ENCODE measurements at places on chromosomes 7 and 10. TPM values are rescaled to one million over a fixed set of nuclear protein-coding genes. Genes with fewer than 3 reads are reported as not detected.

DNA sequence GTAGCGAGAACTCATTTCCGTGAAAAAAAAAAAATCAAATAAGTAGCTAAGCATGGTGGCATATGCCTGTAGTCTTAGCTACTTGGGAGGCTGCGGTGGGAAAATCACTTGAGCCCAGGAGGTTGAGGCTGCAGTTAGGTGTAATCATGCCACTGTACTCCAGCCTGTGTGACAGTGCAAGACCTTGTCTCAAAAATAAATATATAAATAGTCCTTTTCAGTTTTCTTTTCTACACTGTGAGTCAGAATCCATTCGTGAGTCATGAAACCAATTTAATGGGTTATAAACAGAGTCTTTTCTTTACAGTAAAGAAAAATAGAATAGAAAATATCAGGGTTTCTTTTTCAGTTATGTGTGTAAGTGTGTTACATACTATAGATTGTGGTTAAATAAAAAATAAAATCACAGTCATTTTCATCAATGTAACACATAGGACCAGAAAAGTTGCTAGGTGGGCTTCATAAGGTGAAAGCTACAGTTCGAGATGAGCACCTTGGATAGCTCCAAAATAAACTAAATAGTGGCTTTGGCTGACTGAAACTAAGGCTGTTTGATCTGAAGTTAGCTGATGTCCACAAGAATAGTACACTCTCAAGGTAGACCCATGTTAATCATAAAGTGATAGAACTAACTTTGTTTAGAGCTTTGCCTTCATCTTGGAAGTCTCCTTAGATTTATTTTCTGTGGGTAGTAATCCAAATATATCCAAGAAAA is 781.1 kb downstream of the GATA3 start:
- DNase-seq = no peak

DNA sequence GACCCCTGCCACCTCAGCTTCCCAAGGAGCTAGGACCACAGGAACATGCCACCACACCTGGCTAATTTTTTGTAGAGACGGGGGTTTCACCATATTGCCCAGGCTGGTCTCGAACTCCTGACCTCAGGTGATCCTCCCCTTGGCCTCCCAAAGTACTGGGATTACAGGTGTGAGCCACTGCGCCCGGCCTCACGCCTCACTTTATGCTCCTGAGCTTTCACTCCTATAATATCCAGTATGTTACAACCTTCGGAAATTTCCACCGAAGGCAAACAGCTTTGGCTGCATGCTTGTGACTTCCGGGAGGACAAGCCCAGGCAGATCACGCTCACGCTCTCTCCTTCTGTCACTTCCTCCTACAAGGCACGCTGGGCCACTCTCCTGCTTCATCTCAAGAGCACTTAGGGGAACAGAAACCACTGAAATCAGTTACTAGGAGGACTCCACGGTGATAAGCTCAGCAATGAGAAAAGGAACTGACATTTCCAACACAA is 4.4 kb upstream of the MAD1L1 start:
- DNase-seq = no peak

GRCh38 chr10:110150046-110150445 is 57.4 kb upstream of the MXI1 start:
- DNase-seq = no peak

DNA sequence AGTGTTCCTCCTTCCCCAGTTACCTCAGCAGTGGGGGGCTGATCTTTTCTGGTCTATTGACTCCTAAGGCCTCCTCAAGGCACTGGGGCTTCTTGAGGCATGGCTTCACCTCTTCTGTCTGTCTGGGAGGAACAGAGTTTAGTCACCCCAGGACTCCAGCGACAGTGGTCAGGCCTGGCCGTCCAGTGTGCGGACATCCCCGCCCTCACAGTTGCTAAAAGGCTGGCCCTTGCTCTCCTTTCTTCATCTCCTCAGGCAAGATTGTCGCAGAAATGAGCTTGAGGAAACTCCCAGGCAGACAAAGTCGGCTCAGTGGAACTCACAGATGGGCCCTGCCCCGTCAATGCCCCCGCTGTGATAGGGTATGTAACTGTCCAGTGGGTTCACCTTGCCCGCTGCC is 7.0 kb upstream of the FFAR4 start:
- no peak for DNase-seq

DNA sequence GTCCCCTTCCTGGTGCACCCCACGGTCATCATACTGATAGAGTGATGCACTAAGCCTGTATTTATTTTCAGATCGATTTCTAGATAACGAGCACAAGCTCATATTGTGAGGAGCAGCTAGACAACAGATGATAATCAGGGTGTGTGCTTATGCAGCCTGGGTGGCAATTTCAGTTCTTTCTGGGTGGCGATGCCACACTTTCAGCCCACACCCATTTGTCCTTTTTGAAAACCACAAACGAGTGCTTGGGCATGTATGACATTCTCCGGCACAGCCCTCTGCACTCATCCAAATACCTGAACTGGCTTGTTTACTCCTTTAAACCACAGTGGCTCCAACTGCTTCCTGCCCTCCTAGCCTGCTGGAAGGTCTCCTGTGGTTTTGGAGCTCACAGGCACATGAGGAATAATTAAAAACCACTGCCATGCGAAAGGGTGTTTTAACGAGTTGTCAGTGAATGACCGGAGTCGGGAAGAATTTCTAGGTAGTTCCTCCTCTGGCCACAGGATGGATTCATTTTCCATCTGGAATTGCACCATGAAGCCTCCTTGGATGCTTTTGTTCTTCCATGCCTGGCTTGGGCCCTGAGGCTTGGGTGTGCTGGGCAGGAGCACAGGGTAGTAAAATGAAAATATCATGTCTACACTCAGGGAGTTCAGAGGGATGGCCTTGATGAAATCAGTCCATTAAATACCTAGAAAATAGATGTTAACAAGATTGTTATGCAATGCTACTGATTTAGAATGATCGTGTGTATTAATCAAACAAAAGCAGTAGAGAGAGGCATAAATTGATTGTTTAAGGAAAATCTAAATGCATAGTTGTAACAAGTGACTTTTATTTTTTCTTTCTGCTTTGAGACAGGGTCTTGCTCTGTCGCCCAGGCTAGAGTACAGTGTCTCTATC is 52.4 kb upstream of the ITGB1 start:
- peak; percentile 51 for DNase-seq

DNA sequence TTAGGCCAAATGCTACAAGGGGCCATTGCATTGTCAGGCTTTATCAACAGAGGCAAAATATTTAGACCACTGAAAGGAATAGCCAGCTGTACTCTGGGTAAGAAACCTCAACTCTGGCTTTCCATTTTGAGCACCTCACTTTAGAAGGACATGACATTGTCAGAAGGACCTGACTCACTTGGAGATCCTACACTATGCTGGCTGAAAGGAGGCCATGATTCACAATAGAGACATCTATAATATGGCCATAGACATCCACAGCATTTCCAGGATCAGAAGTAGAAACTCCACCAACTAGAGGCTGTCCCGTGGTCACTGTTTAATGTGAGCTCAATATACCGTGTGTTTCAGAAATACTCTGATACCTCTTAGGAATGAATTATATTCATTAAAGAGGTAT is 140.9 kb downstream of the BTAF1 start:
- no peak for DNase-seq

DNA sequence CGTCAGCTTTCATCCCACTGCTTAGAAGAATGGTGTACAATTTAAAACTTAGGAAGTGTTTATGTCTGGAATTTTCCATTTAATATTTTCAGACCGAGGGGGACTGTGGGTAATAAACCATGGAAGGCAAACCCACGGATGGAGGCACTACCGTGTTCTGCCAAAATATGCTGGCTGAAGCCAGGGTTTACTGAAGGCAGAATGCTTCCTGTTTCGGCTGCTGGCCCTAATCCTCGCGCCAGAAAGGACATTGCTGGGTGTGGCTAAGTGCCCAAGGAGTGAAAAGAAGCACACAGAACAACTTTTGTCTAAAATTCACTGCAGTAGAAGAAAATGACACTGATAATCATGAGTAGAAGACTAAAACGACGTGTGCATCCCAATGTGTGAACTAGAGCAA is 32.3 kb downstream of the PITRM1 start:
- no peak for DNase-seq

The HOXA9 gene
- not detected for total RNA-seq

DNA sequence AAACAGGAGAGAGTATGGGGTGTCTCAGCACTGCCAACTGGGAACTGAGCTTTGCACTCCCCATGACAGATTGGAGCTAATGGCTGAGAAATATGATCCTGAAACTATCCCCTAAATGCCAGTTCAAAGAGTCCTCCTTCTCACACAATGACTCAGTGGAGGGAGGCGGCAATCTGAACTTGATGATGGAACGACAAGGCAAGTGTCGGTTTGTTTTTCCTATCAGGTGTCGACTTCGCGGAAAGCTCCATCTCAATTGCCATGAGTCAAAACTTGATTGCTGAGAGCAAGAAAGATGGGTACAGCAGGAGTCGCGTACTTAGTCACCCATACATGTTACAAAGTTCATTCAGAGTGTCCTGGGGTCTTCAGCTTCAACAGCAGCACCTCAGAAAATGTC is 52.5 kb downstream of the NPY start:
- no peak for DNase-seq

- peak; percentile 99 for DNase-seq
Observed at GRCh38 chr10:102395400-102396316, at the start of gene NFKB2. NFKB2 (plus strand) TSS chr10:102395705; CDS start chr10:102395960, 255 bp downstream.

The UBE2D1 gene
- total RNA-seq = 31.6 TPM

GRCh38 chr10:97185326-97186058 is at the start of gene SLIT1:
SLIT1 (minus strand) TSS chr10:97185959; CDS start chr10:97185674, 285 bp downstream.
- peak; percentile 89 for DNase-seq

DNA sequence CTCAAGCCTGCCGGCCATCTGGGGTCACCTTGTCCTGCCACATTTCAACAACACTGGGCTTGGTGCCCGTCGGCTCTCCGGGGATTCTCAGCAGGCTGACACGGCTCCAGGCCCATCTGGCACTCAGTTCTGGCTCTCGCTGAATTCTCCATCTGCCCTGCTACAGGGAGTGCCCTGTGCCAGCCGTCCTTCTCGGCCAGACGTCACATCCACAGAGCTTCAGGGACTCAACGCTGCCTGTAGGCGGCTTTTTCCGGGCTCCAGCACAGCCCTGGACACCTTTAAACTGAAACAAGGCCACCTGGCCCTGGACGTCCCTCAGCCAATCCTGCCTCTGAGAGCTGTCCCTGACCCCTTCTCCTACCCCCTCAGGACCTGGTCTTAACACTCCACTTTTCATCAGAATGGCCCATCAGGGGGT is 43.0 kb downstream of the TMEM130 start:
- peak; percentile 65 for DNase-seq

GRCh38 chr10:29535778-29536453 is 98.9 kb downstream of the SVIL start:
- DNase-seq = peak; percentile 32

- no peak for DNase-seq
Observed at GRCh38 chr10:97499561-97500296, 1.0 kb downstream of the UBTD1 start.

The LIPF gene
- total RNA-seq = not detected

The PNPLA8 gene
- 16.4 TPM for total RNA-seq

DNA sequence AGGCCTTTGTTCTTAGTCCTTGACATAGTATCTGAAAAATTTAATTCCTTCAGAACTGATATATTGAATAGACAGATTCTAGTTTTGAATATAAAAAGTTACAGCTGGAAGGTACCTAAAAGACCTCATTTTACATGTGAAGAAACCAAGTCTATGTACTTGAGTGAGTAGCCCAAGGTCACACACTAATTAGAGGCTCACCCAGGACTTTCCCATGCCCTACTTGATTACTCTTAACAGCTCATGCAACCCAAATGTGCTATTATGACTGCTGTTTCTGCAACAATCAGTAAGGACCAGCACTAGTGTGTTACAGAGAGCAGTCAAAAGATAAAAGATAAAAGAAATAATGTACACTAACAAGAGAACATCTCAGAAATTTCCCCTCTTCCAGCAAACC is 40.7 kb upstream of the BET1 start:
- DNase-seq = no peak

DNA sequence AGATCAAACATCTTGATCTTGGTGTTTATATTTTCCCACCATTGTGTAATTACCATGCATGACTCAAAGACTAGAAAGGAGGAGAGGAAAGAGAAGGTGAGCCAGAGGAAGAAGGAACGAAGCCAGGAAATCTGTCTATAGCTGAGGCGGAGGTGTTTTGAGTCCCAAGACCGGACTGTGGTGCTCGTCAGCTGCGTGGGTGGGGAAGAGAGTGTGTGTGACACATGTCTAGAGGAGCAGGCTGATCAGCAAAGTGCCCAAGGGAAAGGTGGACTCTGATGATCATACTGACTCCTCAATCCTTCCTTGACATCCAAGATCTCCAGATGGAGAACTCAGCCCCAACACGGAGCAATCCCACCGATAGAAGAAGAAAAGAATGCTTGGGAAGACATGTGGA is 189.5 kb upstream of the MINDY3 start:
- no peak for DNase-seq

DNA sequence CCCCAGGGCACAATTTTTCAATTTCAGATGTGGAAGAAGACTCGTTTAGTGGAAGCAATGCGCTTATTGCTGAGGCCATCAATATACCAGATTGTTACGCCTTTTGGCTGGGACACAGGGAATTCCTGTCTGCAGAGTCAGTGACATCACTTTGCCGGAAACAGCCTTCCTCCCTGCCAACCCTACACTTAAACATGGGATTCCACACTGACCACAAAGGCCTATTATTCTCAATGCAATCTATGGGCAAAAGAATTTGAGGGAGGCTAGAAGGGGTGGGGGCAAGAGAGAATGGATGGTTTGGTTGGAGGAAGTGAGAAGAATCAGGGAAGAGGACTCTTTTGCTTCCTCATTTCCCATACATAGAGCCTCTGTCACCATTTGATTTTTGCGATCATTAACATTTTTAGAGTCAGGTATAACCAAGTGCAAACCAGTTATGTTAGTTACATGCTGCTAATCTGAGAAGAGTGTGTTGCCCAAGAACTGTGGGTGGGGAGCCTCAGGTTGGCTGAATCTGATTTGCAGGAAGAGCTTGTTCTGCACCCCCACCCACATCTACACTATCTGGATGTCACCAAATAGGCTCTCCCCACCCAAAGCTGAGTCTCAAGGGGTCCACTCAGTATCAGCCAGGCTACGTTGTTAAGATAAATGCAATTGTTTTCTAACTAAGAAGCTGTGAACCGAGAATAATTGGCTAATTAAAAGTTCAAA is 58.2 kb downstream of the ENTPD1 start:
- no peak for DNase-seq

DNA sequence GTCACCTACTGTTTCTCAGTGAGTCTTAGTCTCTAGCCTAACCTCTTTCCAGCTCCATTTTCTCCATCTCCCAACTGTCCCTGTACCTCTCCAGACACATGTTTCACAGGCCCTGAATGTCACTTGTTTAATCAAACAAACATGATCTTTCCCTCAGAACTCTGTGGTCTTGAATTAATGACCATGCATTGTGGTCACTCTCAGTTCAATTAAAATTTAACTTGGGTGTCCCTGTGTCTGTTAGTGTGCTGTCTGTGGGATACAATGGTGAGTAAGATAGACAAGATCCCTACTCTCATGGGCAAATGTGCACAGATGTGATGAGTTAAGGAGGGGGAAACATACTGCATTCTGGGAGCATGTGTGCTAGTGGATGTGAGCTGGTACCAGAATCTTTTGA is 65.0 kb downstream of the RBM33 start:
- no peak for DNase-seq

GRCh38 chr7:20541608-20542349 is 73.7 kb upstream of the ABCB5 start:
- no peak for DNase-seq

- DNase-seq = no peak
Observed at GRCh38 chr7:36750451-36750850, 26.2 kb upstream of the AOAH start.

The CTTNBP2 gene
- 11.4 TPM for total RNA-seq

GRCh38 chr7:152979376-152979775 is 219.8 kb downstream of the ACTR3B start:
- no peak for DNase-seq

GRCh38 chr7:57305192-57305748 is 144.7 kb upstream of the ZNF716 start:
- DNase-seq = peak; percentile 24

- no peak for DNase-seq
Observed at GRCh38 chr10:132140167-132140925, 46.4 kb upstream of the DPYSL4 start.
